Vagina (tissue), 2 donors: ENCODE measurements at places on chromosomes 4 and X.

- no peak for DNase-seq
These were observed 70.6 kb downstream of the AR start for GRCh38 chrX:67614423-67614822.

DNA sequence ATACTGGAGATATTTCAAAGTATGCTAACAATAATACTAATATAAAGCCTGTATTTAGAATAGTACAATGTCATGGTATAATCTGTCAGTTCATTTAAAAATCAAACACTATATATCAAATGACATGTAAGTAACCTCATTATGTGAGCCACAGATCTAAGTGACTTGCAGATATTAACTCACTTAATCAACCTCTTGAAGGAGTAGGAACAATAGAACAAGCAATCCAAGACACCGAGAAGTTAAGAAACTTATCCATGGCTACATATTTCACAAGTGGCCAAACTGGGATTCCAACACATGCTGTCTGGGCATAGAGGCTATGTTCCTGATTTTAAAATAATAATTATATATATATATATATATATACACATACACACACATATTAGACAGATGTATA lies 554.0 kb downstream of the ARAP2 start:
- DNase-seq, result no peak

- no peak for DNase-seq
These were observed at the start of gene CLNK for GRCh38 chr4:10684631-10685030. Gene CLNK (minus strand): TSS chr4:10684768. CDS start chr4:10667869, 16,899 bp downstream.

GRCh38 chr4:2303686-2304320 lies 41.9 kb upstream of the MXD4 start:
- DNase-seq, result peak; percentile 82

DNA sequence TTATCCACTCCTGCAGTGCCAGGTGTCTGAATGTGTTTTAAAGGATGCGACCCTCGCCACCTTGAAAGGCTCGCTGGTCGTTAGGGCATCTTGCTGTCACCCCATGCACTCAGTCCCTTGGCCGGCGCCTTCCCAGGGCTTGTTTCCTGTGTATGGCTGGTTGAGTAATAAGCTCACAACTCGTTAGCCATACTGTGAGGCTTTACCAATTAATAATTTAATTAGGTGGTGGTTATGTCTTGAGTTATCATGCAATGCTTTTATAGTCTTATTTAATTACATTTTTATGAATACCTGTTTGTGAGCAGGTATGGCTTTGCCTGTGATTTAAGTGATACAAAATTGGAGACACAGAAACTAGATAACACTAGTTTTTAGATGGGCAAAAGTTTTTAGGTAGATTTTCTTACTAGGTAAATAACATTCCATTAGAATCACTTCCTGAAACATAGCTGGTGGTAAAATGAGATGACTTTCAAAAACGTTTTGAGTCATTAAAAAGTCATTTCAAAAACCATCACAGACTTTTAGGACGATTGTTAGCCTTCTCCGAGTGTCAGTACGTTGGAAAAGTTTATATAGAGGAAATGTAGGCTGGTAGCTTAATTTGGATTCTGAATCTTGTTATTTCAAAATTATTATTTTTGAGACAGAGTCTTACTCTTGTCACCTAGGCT lies 18.2 kb downstream of the PTTG2 start:
- DNase-seq, result no peak

DNA sequence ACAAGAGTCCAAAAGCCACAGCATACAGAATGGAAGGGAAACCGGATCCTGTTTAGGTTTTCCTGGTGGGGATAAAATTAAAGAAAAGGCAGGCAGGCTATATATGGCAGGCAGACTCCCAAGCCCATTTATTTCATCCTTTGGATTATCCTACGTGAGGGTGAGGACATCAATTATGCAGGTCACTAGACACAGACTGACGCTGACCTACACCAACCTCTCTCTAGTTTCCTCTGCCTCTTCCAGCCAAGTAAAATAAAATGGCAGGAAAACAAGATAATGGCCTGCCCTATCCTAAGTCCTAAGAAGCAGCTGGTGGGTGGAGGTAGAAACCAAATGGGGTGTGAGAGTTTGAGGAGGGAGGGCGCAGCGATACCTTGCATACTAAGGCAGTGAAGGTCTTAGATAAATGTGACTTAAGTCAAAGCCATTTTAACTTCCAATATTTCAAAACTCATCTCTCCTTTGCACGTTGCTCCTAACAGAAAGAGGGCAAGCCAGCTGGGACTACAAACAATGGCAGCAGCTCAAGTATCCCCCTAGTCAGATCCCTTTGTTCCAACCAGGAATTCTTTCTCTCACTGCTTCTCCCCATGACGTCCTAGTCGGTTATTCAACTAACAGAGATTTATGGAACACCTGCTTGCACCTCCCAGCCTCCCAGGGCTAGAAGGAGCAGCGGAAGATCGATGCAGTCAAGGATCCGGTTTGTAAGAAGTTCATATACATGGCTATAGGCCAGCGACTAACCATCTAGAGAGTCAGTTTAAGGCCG lies 72.8 kb downstream of the IRF2 start:
- no peak for DNase-seq

DNA sequence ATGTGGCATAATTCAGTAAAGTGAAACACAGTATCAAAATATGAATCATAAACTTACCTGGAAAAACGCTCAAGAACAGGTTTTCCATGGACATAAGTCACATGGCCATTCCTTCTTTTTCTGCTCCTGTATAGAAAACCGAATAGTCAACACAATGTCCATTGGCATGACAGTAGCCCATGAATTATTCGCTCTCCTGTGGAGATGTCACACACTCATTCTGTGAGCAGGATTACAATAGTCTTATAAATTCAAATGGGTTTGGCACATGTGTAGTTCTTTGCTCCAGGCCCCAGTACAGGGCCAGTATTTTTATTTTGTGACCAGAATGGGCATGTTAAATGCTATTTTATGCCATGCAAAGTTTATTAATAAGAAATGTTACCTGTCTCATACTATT lies 15.1 kb upstream of the CXCL13 start:
- no peak for DNase-seq

- no peak for DNase-seq
These were observed 63.6 kb downstream of the HADH start for GRCh38 chr4:108053251-108053711.

DNA sequence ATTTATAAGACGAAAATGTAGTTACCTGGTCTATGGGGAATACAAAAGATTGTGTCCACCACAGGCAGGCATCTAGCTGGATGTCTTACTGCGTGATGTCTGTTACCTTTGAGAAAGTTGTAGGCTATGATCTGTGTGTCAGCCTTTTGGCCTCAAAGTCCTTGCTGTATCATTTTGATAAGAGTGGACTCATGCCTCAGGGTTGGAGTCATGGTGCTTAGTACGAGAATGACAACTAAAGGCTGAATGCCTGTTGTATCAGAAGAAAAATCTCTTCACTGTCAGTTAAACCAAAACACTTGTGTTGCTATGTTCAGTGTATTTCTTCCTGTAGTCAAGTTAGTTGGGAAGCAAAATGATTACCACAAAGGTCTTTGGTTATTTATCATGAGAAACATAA lies 226.2 kb downstream of the ARHGAP10 start:
- no peak for DNase-seq

DNA sequence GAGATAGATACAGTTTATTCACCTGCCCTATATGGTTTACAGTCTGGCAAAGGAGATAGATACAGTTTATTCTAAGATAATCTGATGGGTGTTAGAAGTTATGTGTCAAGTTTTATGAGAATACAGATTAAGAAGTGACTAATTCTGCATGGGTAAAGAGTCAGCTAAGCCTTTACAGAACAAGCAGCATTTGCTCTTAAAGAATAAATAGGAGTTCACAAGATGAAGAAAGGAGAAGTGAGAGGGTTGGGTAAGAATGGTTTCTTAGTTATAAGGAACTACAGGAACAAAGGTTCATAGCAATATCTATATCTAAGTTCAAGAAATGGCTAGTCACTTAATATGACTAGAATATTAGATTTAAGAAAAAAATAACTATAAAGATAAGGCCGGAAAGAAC lies 47.6 kb downstream of the THOC2 start:
- DNase-seq, result no peak

GRCh38 chr4:24273136-24273535 lies 311.2 kb downstream of the DHX15 start:
- no peak for DNase-seq

GRCh38 chr4:81523672-81524327 lies 52.1 kb upstream of the RASGEF1B start:
- no peak for DNase-seq

- DNase-seq, result no peak
These were observed 59.1 kb downstream of the KLF3 start for GRCh38 chr4:38723114-38723513.

- no peak for DNase-seq
These were observed 18.0 kb upstream of the FAM47E start for GRCh38 chr4:76233529-76233928.

DNA sequence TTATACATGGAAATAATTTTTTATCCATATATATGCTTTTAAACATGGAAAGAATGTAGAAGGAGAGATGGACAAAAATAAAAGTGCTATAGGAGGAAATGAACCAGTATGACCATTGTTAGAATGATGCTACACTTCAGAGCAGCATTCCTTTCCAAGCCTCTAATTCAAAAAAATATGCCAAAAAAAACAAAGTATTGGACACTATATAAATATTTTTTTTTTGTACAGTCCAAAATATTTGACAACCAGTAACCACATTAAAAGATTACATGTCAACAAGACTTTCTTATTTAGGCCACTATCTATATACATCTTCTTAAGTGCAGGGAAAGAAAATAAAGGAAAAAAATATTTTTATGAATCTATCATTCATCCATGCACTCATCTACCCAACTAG lies 198.6 kb downstream of the LRBA start:
- DNase-seq, result no peak

- DNase-seq, result no peak
These were observed 93.0 kb downstream of the HDAC8 start for GRCh38 chrX:72479324-72480274.

GRCh38 chr4:12137575-12137974 lies 708.9 kb upstream of the HS3ST1 start:
- DNase-seq, result no peak

- DNase-seq, result no peak
These were observed 64.0 kb upstream of the FGF13 start for GRCh38 chrX:138775517-138775916.

GRCh38 chrX:2176733-2177132 lies 324.0 kb downstream of the DHRSX start:
- no peak for DNase-seq

DNA sequence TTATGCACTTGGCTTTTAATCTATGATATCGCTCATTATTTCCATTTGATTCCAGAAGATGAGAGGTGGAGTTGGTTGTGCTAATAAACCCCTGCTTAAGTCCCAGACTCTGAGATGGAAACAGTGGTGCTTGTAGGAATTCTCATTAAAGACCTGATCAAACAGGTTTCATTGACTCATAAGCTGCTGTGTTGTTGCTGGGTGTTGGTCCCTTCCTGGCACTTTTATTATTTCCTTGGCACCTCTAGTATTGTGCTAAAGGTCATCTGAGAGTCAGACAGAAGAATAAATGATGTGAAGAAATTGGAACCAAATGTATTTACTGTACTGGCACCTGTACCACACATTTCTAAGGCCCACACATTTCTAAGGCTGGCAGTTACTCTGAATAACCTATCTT lies 544.7 kb upstream of the NR3C2 start:
- DNase-seq, result no peak

- DNase-seq, result no peak
These were observed 42.6 kb upstream of the GYPA start for GRCh38 chr4:144183165-144183564.

DNA sequence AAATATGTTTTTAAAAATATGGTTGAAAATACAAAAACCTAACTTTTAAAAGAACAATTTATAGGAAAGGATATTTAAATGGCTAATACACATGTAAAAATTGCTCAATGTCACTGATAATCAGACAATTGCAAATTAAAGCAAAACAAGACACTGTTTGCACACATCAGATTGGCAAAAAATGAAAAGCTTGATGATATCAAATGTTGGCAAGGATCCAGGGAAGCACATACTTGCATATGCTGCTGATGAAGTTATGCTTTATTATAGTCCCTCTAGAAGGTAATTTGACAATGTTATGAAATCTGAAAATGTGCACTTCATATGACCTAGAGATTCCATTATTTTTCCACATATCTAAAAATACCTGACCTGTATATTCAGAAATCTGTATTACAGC lies 45.7 kb upstream of the EPGN start:
- DNase-seq, result no peak
